ENCODE measurements at places on chromosomes 7 and 10.
A peak's percentile ranks its signal among the peaks of the same experiment; 100 is the strongest.

DNA sequence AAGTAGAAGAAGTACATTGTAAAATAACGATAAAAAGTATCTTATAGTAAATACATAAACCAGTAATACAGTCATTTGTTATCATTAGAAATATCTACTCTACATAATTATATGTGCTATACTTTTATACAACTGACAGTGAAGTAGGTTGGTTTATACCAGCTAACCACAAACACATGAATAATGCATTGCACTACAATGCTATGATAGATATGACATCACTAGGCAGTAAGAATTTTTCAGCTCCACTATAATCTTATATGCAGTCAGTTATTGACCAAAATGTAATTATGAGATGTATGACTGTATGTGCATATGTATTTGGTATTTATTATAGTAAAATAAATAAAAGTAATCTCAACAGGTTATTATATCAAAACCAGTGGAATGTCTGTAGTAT, 23.4 kb upstream of the SGCE start:
- no peak for DNase-seq

DNA sequence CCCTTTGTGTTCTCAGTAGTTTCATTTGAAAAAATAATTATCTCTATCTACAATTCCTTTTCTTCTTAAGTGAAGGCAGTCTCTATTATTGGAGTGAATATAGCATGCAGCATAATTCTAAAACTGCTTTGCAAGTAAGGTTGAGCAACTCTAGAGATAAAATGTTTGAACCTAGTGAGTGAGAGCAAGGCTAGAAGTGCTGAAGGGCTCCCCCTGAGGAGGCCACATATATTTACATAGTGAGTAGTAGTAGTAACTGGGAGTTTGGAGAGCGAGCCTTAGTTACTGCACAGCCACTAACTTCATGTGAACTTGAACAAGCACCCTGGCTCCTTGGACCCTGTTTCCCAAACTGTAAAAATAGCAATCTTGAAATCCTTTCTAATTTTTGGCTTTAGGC, 141.5 kb upstream of the DKK1 start:
- DNase-seq: no peak

- no peak for DNase-seq
These were observed 46.3 kb upstream of the PIK3CG start for GRCh38 chr7:106818736-106819135.

DNA sequence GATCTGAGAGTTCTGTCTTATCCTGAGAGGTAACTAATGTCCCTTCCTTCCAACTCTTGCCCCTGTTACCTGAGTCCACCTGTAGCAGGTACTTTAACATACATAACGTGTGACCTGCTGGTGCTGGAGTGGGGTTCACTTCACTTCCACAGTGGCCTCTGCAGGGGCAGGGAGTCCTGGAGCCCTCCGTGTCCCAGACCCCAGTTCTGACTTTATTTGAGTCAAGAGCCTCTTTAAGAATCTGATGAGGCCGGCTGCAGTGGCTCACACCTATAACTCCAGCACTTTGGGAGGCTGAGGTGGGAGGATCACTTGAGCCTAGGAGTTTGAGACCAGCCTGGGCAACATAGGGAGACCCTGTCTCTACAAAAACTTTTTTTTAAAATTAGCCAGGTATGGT, 117.0 kb upstream of the RET start:
- peak; percentile 51 for DNase-seq

DNA sequence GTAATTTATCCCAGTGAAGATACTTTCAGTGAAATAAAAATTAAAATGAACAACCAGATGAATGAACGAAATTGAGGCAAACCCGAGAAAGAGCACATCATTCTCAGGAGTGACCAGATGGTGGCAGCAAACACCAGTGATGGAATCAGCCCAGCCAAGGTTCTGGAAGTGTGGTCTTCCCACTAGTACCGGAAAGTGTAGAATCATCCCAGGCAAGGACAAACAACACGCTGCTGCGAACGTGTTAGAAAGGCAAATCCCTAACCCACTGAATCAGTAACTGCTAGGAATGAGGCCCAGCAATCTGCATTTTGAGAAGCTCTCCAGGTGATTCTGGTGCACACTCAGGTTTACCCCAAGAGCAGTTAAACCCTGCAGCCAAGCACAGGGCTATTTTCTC, 15.5 kb upstream of the SLC18A3 start:
- DNase-seq: no peak

DNA sequence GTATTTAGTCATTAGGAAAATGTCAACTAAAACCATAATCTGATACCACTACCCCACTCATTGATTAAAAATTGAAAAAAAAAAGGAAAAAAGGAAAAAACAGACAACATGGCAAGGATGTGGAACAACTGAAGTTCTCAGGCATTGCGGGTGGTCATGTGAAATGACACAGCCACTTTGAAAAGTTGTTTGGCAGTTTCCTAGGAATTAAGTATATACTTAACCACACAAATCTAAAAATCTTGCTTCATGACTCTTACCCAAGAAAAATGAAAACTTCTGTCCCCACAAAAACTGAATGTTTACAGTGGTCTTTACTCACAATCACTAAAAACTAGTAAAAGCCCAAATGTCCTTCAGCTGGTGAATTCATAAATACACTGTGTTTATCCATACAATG, 254.5 kb downstream of the AHR start:
- DNase-seq: no peak

Measured in chondrocyte (in vitro differentiated cells).